Natural killer cell treated with Interleukin-12 subunit alpha and Interleukin-12 subunit beta and Interleukin-15 and Interleukin-18, amount 100 ng/mL, for 72 hours (primary cell): ENCODE measurements at places on chromosomes 7 and 10. TPM values are rescaled to one million over a fixed set of nuclear protein-coding genes. Genes with fewer than 3 reads are reported as not detected.

Gene MLXIPL
- total RNA-seq = 0.43 TPM

Gene NUP42
- total RNA-seq = 86.2 TPM

Gene IFIT1B
- not detected for total RNA-seq

DNA sequence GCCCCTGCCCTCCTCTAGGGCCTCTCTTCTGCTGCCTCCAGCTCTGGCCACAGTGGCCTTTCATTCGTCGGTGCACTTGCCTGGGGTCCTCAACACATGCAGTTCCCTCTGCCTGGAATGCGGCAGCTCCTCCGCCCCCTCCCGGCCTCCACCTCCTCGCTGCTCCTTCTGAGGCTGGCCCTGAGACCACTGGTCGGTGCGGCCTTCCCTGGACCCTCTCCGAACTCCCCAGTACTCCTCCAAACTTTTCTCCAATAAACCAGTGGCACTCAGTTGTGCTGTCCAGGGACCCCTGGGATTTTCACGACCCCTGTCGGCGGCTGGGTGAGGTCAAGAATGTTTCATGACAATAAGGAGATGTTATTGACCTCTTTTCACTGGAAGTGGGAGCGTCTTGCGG, 53.5 kb downstream of the BMS1 start:
- DNase-seq = no peak

GRCh38 chr10:43255634-43256431, 11.0 kb downstream of the RASGEF1A start:
- no peak for DNase-seq

GRCh38 chr7:36790311-36790787, 66.1 kb upstream of the AOAH start:
- DNase-seq = no peak
